ENCODE measurements at places on chromosomes 7 and 10.

DNA sequence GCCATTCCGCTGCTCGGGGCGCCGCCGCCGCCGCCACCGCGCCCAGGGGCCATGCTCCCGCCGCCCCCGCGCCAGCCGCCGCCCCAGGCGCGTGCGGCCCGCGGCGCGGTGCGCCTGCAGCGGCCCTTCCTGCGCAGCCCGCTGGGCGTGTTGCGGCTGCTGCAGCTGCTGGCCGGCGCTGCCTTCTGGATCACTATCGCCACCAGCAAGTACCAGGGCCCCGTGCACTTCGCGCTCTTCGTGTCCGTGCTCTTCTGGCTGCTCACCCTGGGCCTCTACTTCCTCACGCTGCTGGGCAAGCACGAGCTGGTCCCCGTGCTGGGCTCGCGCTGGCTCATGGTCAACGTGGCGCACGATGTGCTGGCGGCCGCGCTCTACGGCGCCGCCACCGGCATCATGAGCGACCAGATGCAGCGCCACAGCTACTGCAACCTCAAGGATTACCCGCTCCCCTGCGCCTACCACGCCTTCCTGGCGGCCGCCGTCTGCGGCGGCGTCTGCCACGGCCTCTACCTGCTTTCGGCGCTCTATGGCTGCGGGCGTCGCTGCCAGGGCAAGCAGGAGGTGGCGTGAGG lies 383 bp downstream of the MARVELD1 start:
- peak; percentile 81 for DNase-seq

DNA sequence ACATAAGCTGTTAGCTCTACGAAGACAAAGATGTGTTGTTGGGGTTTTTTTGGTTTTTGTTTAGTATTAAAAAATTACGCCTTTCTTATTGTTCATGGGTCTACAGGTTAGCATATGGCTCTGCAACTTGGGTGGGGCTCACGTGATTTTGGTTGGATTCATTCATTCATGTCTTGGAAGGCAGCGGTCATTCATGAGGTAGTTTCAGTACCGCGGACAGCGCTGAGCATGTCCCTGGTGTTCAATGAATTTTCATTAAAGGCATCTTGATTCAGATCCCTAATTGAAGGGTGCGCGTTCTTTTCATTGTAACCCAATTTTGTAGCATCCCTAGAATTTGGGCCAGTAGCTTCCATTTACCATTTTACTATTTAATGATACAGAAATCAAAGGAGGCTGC lies 42.9 kb upstream of the TCERG1L start:
- DNase-seq: no peak

GRCh38 chr7:42930889-42931288 lies 1.1 kb downstream of the PSMA2 start:
- no peak for DNase-seq

- no peak for DNase-seq
Observed at GRCh38 chr10:93790439-93790838, 32.7 kb downstream of the LGI1 start.

GRCh38 chr7:27526611-27527347 lies 135.9 kb downstream of the HIBADH start:
- DNase-seq: no peak

- DNase-seq: no peak
Observed at GRCh38 chr10:109411917-109412316, 511.4 kb downstream of the XPNPEP1 start.

- no peak for DNase-seq
Observed at GRCh38 chr7:80347173-80347572, 164.7 kb downstream of the GNAT3 start.

DNA sequence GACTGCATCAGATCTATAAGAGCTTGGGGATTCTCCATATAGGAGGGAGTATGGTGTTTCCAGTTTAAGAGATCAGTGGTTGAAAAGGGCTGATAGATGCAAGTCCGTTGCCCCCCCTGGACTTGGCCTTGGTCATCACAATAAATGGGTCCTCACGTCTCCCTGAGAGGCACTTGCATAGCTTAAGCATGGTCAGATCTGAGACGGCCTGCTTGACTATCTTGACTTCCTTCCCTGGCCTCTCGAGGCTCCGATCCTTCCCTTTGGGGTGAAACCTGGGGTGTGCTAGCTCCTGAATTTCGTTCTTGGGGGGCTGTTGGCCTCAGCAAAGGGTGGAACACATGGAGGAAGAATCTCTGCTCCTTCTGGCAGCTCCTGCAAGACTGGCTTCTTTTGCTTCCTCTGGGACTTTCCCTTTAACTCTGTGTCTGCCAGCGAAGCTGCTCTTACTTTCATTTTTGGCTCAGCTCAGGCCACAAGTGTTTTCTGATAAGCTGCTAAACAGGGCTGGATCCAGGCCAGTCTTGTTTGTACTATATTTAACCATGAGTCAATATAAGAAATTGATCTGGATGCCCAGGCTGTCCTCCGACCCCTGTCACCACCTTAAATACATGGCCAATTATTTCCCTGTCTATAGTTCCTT lies 11.2 kb upstream of the ZNF485 start:
- DNase-seq: no peak

DNA sequence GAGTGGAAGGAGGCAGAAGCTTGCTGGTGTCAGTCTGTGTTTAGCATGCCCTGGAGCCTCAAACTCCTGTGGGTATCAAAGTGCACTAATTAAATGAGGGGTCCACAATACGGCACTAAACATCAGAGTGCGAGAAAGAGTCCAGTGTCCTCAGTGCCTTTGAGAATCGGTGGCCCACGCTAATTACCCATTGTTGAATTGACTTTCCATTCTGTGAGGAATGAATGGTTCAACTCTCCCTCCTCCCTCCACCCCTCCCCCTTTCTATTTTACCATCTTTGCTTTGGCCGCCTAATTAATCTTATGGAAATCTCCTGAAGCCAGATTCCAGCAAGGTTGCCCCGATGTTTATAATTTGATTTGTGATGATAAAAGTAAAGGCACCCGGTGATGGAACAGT lies 217.8 kb downstream of the TFEC start:
- no peak for DNase-seq

GRCh38 chr7:150400008-150400787 lies 21.1 kb downstream of the ZNF775 start:
- DNase-seq: no peak

GRCh38 chr10:51001587-51001986 lies 72.7 kb upstream of the PRKG1 start:
- DNase-seq: no peak

GRCh38 chr7:115230882-115231571 lies 309.1 kb downstream of the MDFIC start:
- DNase-seq: no peak

DNA sequence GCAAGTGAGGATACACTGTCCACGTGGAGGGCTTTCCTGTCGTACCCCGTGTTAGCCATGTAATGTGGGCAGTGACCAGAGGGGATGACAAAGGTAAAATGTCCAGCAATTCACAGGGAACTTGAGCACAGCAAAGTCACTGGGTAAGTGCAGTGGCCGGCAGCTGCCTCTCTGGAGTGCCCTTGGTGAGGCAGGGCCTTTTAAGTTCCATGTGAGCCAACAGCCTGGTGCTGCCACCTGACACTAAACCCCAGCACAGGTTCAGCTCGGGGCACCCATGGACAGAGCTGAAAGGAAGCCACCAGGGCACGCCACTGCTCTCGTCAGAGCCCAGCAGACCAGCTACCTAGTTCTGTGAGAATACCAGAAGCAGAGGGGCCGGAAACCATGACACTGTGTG lies 168.3 kb downstream of the PRKAG2 start:
- DNase-seq: no peak

GRCh38 chr7:110204527-110204926 lies 886.4 kb upstream of the LRRN3 start:
- no peak for DNase-seq

DNA sequence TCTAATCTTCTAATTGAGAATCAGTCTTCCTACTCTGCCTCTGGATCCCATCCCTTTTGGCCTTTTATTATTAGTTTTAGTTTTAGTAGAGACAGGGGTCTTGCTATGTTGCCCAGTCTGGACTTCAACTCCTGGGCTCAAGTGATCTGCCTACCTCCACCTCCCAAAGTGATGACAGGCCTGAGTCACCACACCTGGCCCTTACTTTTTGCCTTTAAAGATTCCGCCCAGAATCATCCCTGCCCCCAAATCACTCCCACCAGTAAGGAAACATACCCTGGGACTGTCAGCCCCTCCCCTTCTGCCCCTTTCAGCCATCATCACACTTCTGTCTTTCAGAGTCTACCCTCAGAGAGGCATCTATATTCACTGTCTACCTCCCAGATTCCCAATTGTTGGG lies 18.7 kb downstream of the KPNA7 start:
- no peak for DNase-seq

- DNase-seq: peak; percentile 80
Observed at GRCh38 chr7:924541-925231, 29.8 kb downstream of the ADAP1 start.

- DNase-seq: no peak
Observed at GRCh38 chr7:155799514-155799913, 12.7 kb downstream of the SHH start.

GRCh38 chr10:84613336-84614021 lies 285.1 kb downstream of the CCSER2 start:
- DNase-seq: no peak

DNA sequence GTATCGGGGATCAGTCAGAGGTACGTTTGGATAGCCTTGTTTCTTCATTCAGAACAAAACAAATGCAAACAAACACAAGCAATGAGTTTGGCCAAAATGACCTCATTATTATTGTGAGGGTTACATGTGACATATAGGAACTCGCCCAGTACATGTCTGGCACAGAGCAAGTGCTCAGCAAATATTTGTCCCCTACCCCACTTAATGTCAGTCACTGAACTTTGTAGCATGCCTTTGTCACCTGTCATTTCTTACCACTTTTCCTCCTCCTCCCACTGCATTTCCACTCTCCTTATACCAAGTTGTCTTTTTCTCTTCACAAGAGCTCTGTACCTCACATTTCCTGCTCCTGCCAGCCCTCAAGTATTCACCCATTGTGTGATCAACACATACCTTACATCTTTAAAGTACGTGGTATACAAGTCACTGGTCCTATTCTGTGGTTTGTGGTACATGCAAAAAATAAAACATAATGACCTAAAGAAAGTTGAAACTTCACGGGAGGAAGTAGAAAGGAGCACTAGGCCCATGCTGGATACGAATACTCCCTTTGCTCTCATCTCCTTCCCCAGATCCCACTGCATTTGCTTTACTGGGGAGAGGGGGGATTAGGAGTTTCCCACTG lies 236.0 kb downstream of the INHBA start:
- DNase-seq: no peak

- DNase-seq: no peak
Observed at GRCh38 chr7:138935465-138936011, 45.7 kb downstream of the KIAA1549 start.

DNA sequence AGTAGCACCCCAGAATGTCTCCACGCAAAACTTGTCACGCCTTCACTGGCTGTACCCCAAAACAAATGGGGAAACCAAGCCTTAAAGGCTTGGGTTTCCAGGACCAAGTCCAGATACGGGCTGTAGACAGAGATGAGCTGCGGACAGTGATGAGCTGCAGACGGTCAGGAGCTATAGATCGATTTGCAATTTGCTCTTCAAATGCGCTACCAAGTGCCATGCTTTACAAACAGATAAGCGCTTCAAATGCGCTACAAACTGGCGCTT lies 658 bp upstream of the SGCE start:
- no peak for DNase-seq

- peak; percentile 28 for DNase-seq
Observed at GRCh38 chr10:124917428-124918190, 24.3 kb upstream of the ZRANB1 start.
